ENCODE measurements at places on chromosomes 13 and 19.
A peak's percentile ranks its signal among the peaks of the same experiment; 100 is the strongest.

GRCh38 chr19:47032171-47032811 is 12.7 kb downstream of the NPAS1 start:
- no peak for DNase-seq

DNA sequence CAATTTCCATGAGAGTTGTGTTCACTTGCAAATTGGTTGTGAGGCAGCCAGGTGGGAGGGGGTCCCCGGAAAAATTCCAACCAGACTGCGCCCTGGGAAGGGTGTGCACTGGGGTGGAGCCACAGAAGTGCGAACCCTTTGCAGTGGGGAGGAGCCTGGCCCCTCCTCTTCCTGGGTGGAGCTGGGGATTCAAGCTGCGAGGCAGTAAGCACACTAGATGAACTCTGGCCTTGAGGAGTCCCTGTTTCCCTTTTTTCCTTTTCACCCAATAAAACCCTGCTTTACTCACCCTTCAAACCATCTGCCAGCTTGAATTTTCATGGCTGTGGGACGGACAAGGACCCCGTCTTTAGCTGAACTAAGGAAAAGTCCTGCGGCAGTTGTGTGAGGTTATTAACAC is 31.0 kb upstream of the MBNL2 start:
- no peak for DNase-seq

GRCh38 chr19:46674416-46675178 is 13.6 kb upstream of the DACT3 start:
- DNase-seq: no peak

DNA sequence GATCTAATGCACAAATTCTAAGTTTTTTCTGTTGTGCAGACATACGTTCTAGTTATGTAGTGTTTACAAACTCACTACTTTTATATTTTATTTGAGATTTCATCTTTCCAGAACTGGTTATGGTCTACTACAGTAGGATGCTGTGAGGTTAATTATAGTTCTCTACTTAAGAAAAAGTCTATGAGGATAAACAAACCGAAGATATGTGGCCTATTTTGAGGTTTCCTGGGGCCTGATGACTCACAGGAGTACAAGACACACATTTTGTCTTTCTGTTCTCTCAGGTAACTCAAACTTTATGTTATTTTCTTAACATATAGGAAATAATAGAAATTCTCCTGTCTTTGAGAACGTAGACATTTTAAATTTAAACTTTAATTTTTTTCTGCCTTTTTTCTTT is 45.1 kb downstream of the PCDH20 start:
- no peak for DNase-seq

DNA sequence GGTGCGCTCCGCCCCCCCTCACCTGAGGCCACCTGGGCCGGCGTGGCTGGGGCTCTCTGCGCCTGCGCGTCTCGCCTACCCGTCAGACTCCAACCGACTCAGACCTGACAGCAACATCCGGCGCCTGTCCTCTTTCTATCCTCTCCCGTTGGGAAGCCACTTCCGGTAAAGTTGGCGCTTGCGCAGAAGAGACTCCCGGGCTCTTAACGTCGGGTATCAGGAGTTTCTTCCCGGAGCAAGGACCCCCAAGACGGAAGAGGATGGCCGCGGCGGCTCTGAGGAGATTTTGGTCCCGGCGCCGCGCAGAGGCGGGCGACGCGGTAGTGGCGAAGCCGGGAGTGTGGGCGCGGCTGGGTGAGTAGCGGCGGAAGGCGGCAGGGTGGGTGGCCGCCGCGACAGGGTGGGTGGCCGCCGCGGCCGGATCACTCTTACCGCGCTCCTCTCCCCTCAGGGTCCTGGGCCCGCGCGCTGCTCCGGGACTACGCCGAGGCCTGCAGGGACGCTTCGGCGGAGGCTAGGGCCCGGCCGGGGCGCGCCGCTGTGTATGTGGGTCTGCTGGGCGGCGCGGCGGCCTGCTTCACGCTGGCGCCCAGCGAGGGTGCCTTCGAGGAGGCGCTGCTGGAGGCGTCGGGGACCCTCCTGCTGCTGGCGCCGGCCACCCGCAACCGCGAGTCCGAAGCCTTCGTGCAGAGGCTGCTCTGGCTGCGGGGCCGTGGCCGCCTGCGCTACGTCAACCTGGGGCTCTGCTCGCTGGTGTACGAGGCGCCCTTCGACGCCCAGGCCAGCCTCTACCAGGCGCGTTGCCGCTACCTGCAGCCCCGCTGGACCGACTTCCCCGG is at the start of the genes TIMM29 and YIPF2:
TSS of gene TIMM29 (plus strand) at position 249 of the 839 bp plus-strand sequence. CDS start at position 261, 12 bp downstream.
TSS of gene YIPF2 (minus strand) at position 77 of the 839 bp plus-strand sequence. CDS start 229 bp downstream, outside the sequence.
- peak; percentile 79 for DNase-seq

- DNase-seq: no peak
Observed at GRCh38 chr13:112071723-112072533, 5.0 kb downstream of the SOX1 start.

- DNase-seq: no peak
Observed at GRCh38 chr13:27997904-27998522, 9.5 kb upstream of the URAD start.

DNA sequence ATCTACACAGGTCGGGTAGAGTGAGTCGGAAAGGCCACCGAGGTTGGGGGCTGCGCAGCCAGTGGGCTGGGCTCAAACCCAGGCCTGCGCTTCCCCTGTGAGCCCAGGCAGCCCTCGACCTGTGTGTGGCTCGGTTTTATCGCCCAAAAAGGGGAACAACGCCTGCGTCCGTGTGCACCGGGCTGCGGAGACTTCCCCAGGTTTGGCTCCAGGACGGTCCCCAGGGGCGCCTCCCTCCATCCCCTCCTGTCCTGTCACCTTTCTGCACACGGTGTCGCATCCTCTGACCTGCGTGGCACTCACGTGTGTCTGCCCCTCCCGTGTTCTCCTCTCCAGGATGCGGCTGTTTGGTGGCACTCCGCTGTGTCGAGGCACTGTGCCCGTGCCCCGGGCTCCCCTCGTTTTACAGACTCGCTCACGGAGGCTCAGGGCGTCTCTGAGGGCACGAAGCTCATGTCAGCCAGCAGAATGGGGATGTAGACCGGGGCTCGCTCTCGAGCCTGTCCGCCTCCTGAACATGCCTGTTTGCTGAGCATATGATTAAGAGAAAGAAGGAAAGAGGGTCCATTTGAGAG is 25.9 kb downstream of the MCF2L start:
- no peak for DNase-seq

DNA sequence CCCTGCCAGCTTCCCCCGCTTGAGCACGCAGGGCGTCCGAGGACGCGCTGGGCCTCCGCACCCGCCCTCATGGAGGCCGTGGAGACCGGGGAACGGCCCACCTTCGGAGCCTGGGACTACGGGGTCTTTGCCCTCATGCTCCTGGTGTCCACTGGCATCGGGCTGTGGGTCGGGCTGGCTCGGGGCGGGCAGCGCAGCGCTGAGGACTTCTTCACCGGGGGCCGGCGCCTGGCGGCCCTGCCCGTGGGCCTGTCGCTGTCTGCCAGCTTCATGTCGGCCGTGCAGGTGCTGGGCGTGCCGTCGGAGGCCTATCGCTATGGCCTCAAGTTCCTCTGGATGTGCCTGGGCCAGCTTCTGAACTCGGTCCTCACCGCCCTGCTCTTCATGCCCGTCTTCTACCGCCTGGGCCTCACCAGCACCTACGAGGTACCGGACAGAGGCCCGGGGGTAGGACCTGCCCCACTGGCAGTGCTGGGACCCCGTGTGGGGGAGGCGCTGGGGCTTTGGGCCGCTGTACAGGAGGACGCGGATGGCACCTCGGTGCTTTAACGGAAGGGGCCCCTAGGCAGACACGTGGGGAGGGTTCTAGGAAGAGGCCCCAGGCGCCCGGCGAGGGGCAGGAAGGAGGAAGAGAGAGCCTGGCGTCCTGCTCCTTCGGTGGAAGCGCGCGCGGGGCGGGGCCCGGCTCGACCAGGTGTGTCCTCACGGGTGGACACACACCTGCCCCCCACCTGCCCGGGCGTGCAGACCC is 681 bp downstream of the SLC5A5 start:
- DNase-seq: no peak

GRCh38 chr19:58572818-58573657 is at the start of gene MZF1:
MZF1 (minus strand) TSS chr19:58573335; CDS start chr19:58571389, 1,946 bp downstream.
- DNase-seq: no peak

GRCh38 chr13:99374994-99375737 is 68.0 kb upstream of the GPR183 start:
- no peak for DNase-seq

- no peak for DNase-seq
Observed at GRCh38 chr13:43652760-43653159, 134.0 kb downstream of the ENOX1 start.

DNA sequence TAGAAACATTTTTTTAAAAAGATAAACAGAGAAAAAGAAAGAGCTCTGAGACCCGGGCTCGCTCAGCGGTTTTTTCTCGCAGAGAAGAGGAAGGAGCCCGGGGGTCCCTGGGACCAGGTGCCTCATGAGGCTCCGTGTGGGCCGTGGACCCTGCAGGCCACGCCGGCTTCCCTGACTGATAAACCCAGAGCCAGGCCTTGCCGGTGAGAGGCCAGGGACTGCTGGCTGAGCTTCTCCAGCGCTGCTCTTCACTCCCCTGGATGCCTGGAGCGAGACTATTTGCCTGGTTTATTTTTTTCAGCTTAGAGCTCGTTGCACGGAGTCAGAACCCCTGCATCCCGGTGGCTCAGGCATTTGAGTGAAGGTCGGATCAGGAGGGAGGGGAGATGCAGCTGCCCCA is 53.4 kb upstream of the F7 start:
- DNase-seq: no peak

DNA sequence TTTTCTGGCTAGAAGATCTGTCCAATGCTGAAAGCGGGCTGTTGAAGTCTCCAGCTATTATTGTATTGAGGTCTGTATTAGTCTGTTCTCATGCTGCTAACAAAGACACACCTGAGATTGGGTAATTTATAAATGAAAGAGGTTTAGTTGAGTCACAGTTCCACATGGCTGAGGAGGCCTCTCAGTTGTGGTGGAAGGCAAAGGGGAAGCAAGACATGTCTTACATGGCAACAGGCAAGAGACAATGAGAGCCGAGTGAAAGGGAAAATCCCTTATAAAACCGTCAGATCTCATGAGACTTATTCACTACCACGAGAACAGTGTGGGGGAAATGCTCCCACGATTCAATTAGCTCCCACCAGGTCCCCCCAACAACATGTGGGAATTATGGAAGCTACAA is 980.4 kb downstream of the SLITRK5 start:
- no peak for DNase-seq

GRCh38 chr19:34725400-34725799 is 8.6 kb upstream of the ZNF181 start:
- DNase-seq: no peak

DNA sequence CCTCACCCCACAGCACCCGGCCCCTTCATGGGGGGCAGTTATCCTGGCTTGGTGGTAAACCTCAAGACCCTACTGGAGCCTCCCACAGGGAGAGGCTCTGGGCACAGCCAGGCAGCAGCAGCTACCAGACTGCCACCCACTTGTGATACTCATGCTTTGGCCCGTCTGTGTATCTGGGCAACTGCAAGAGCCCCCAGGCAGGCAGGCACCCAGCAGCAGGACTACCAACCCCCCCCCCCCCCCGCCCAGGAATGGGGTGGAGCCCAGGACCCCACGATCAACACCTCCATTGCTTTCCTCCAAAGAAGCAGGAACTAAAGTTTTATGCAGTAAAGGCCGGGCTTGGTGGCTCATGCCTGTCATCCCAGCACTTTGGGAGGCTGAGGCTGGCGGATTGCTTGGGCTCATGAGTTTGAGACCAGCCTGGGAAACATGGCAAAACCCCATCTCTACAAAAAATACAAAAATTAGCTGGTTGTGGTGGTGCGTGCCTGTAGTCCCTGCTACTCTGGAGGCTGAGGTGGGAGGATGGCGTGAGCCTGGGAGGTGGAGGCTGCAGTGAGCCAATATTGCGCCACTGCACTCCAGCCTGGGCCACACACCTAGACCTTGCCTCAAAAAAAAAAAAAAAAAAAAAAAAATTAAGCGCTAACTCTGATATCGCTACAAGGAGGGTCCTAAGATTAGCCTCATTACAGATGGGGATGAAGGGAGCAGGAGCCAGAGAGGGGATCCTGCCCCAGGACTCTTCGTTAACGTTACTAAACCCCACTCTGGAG is 1.1 kb upstream of the LYL1 start:
- no peak for DNase-seq

- no peak for DNase-seq
Observed at GRCh38 chr13:50318887-50319286, 303.6 kb downstream of the KCNRG start.

DNA sequence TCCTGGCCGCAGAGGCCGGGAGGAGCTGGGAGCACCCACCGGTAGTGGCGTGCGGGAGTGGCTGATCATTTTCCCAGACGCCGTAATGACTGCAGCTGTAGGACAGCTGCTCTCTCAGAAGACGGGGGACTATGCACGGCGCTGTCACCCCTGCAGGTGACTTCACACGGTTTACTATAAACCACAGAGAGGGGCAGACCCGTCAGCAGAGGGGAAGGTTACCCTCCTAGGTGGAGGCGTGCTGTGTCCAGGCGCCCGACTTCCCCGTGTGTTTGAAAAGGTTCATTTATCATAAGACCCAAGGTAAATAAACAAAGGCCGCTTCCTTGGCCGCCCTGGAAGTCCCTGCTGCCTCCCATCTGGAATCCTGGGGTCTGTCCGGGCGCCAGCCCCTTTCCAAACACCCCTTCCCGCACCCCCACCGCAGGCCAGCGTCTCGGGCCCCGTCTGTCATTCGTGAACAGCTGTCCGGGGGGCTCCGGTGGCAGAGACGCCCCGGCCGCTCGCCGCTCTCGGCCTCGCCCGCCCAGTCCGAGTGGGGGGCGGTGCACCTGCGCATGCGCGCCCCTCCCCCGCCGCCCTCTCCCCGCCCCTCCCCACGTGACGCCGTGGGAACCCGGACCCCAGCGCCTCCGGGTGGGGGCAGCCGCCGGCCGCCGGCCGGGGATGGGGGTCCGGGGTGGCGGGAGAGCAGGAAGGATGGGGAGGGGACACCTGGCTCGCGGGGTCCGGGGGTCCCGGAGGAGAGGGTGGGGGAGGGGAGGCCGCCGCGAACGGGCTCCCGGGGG is 915 bp downstream of the SHC2 start:
- no peak for DNase-seq

- no peak for DNase-seq
Observed at GRCh38 chr13:77372275-77372674, 45.4 kb upstream of the MYCBP2 start.

DNA sequence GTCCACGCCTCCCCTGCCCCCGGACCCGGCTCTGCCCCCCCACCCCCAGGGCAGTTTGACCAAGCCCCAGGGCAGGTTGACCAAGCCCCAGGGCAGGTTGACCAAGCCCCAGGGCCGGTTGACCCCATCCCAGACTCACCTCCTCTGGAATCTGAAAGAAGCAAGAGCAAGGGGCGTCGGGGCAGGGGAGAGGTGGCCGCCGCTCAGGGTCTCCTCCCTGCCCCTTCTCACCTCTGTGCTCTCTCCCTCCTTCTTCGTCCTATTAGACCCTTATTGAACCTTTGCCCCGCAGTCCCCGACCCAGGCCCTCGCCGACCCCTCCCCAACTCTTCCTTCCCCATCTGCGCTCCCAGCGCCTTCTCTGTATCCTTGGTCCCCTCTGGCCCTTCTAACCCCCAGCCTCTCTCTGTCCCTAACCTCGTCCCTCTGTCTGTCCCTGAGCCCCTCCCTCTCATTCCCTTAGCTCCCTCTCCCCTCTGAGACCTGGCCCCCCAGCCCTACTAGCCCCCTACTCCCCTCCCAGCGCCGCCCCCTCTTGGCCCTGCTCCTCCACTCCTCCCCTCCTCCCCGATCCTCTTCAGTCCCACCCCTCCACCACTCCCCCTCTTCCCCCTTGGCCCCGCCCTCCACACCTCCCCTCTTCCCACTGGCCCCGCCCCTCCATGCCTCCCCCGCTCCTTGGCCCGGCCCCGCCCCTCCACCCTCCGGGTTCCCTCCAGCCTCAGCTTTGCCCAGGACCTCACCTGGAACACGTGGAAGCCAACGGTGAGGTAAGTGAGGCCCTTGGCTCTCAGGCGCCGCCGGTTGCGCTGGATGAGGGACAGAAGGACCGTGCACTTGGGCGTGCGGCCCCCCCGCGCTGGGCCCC is 7.6 kb downstream of the CAPN12 start:
- DNase-seq: no peak
